ENCODE measurements at places on chromosomes 6 and 20.
A peak's percentile ranks its signal among the peaks of the same experiment; 100 is the strongest.

GRCh38 chr20:11979306-11979990, 61.8 kb downstream of the BTBD3 start:
- no peak for DNase-seq

- DNase-seq = peak; percentile 59
These were observed 23.3 kb downstream of the NQO2 start for GRCh38 chr6:3022765-3023662.

DNA sequence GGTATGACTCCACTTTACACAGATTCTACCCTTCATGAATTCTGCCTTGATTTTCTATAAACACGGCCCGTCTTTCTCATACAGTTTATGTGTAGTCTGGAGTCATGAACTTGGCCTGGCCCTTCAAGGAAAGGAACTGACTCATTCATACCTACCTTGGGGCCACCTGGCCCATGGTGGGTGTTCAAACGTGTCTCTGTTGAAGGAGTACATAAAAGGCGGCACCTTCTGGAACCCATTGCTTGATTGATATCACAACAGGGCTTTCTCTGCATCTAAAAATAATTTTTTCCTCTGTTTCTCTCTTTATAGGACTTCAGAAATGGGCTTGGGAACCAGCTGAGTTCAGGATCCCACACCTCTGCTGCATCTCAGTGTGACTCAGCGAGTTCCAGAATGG, 363.0 kb upstream of the SOX4 start:
- no peak for DNase-seq

- no peak for DNase-seq
These were observed 21.6 kb upstream of the PCSK2 start for GRCh38 chr20:17205084-17205813.

DNA sequence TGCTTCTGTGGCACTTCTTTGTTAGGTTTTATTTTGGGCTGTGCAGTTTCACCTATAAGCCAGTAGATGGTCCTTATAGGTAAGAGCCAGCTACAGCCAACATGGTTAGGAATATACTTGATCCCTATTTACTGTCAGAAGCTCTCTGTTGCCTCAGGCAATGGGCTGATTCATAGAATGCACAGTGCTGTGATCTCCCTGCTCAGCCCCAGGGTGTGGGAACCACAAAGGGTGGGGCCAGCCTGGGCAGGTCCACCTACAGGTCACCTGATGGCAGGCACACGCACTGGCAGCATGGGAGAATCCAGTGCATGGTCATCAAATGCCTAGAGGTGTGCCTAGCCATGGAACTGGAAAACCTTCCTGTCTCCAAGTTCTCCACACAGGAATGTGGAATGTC, 191.9 kb downstream of the MOXD1 start:
- no peak for DNase-seq

GRCh38 chr6:5084360-5084780, 771 bp upstream of the PPP1R3G start:
- DNase-seq = peak; percentile 37

GRCh38 chr6:5619249-5619648, 357.9 kb downstream of the FARS2 start:
- DNase-seq = no peak

- DNase-seq = no peak
These were observed 105.4 kb downstream of the OGFRL1 start for GRCh38 chr6:71393981-71394432.

- DNase-seq = no peak
These were observed 46.3 kb downstream of the TULP4 start for GRCh38 chr6:158358450-158359077.

GRCh38 chr6:55902796-55903195, 27.4 kb upstream of the BMP5 start:
- no peak for DNase-seq

- no peak for DNase-seq
These were observed 128.6 kb upstream of the HS3ST5 start for GRCh38 chr6:114471450-114471849.

DNA sequence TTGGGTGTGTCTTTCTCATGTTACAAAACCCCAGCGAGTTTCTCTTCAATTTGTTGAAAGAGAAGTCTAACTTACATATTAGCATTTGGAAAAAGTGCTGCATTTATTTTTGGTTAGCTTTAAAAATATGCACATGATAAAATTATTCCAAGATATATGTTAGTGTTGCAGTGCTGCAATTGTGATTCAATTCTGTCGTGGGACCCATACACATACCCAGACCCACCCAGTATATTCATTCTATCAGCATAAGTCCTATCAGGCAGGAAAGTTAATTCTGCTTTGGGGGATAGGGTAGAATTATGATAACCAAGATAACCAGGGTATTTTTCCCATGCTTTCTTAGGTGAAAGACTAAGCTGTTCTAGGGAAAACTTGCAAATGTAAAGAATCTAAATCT, 313.5 kb downstream of the EPHA7 start:
- DNase-seq = no peak

DNA sequence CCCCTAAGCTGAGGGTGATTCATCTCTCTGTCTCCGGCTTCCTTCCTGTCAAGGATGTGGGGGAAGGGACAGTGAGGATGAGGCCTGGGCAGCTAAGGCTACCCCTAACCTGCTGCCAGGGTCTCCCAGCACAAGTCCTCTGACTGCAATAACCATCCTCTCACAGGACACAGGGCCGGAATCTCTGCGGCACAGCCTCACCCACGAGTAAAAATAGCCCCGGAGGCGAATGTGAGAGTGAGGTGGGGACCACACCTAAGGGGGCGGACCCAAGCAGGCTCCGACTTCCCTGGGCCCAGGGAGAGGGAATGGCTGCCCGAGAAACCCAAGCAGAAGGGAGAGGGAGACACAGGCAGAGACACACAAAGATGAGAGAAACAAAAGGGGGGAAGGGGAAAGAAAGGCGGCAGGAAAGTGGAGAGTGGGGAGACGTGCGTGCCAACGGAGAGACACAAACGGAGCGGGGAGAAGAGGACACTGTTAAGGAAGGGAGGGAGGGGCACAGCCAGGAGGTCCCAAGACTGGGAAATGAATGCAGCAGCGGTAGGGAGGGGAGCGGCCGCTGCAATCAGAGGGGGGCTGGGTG, 1.4 kb downstream of the CLIC1 start:
- DNase-seq = peak; percentile 74

DNA sequence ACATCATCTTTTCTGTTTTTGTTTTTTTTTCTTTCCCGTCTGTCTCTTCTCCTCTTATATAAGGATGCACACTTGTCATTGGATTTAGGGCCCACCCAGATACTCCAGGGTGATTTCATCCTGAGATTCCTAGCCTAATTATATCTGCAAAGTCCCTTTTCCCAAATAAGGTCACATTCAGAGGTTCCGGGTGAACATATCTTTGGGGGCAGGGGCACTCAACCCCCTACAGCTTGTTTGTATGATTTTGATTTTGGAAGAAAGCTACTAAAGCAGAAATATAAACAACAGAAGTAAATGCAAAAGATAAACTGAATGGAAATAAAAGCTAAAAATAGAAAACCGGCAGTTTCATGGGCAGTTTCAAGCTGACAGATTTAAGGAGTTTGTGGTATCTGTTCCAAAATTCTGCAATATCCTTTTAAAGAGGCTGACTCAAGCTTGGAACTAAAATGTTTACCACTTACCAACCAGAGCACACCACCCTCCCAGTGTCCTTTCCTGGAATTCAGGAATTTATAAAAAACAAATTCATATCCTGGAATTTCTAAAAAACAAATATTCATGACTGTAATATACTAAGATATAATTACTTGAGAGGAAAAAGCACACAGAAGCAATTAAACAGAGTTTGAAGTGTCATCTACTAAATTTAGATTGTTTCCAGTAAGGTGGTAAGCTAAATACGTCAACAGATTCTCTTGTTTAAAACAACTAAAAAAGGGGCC, 100.0 kb upstream of the CARMIL1 start:
- DNase-seq = peak; percentile 92

- DNase-seq = no peak
These were observed 6.1 kb downstream of the KLHL31 start for GRCh38 chr6:53659458-53659857.

GRCh38 chr6:133991096-133991593, 38.1 kb downstream of the TBPL1 start:
- no peak for DNase-seq

GRCh38 chr6:147207837-147208754, 3.9 kb downstream of the STXBP5 start:
- no peak for DNase-seq

GRCh38 chr6:167655174-167655821, 171.4 kb upstream of the AFDN start:
- no peak for DNase-seq

DNA sequence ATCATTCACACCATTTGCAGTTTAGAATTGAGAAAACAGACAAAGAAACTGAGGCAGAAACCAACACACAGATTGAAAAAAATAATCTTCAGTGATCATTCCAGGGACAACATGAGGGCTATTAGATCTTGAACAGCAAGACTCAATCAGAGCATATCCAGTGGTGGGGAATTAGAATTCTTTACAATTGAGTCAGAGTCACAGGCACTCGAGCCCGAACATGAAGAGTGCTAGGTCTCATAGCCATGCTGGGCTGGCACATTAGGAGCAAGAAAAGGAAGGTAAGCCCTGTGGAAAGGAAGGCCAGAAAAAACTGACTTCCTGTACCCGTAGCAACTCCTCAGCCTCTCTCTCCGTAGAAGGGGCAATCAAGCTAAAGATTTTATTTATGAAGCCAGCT, 419.9 kb downstream of the HAO1 start:
- no peak for DNase-seq

- no peak for DNase-seq
These were observed 20.8 kb upstream of the SLCO4A1 start for GRCh38 chr20:62621251-62622110.

GRCh38 chr20:62653951-62654685, 11.8 kb downstream of the SLCO4A1 start:
- DNase-seq = no peak

GRCh38 chr6:57102976-57103375, 13.0 kb downstream of the ZNF451 start:
- no peak for DNase-seq

DNA sequence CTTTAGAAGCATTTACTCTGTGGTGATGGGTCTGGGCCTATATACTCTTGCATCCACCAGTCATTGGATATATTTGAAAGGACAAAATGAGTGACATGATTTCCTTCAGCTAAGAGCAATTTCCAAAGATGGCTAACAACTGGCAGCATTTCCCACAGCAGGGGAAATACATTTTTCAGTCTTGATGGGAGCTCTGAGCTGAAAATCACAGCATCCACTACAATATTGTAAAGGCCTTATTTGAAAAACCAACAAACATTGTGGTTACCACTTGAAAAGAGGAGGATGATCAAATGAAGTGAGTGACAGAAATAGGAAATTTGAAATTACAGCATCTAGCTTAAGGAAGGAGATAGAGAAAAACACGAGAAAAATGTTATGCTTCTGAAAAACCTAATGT, 705.0 kb upstream of the EPHA7 start:
- no peak for DNase-seq

GRCh38 chr6:64988148-64988547, 718.9 kb downstream of the EYS start:
- DNase-seq = no peak

DNA sequence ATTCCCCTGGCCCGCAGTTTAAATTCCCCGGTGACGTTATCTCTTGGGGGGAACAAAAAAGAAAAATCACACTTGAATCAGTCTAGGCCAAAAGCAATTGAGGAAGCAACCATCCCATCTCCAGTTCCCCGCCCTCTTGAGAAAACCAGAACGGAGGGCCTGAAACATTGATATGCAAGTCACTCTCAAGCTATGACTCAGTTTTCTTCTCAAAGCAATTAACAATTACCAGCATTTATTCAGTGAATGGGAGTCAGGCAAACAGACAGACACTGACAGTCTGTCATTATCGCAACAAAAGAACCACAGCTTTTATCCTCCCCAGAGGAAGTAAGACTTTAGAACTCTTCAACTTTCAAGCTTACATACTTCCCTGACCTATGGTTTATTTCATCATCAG, 100.9 kb downstream of the OPRM1 start:
- DNase-seq = peak; percentile 66

GRCh38 chr20:58721951-58722778, 29.6 kb downstream of the NPEPL1 start:
- DNase-seq = no peak

GRCh38 chr20:18041462-18041861, 16.3 kb downstream of the OVOL2 start:
- no peak for DNase-seq
